Stimulated activated CD4-positive, alpha-beta T cell treated with anti-CD3 and anti-CD28 coated beads, TNF-alpha, amount 100 ng/mL, for 4 hours (primary cell): ENCODE measurements at places on chromosomes 7 and 10.

- DNase-seq: no peak
Measured at GRCh38 chr10:31304291-31304970, 14.6 kb upstream of the ZEB1 start.

GRCh38 chr7:90401989-90402388 lies 1.3 kb upstream of the CLDN12 start:
- DNase-seq: no peak

- DNase-seq: no peak
Measured at GRCh38 chr10:1380088-1380671, 324.0 kb downstream of the WDR37 start.

DNA sequence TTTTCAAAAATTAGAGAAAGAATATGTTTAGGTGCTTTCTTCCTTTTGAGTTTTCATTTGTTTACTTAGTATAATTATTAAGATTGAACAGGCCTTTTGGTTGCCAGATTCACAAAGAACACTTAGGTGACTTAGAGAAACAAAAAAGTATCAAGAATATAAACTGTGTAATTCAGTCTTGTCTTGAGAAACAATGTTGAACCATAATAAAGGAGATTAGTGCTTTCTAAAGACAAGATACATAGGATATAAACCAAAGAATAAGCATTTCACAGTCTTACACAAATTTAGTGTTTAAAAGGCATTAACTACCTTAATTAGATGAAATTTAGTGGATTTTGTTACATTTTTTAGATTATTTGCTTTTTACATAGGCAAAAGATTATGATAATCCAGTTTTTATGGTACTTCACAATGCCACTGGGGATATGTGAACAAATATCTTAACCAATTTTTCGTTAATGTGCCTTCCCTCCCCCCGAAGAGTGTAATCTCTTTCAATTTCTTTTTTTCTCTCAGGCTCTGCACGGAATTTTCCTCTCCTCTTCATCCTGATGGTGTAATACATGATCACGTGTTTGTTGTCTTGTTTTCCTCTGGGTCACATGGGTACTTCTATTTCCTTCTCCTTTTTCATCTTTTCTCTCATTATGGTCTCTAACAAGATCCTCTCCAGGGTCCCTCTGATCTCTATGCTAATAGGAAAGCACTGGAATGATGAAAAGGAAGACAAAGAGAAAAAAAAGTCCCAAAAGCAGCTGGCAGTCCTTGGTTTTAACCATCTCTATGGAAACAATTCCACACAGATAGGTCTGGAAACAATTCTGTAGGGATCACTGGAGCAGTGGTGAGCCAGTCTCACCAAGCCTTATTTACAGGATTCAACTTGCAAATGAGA lies 3.7 kb upstream of the HNRNPH3 start:
- DNase-seq: no peak

DNA sequence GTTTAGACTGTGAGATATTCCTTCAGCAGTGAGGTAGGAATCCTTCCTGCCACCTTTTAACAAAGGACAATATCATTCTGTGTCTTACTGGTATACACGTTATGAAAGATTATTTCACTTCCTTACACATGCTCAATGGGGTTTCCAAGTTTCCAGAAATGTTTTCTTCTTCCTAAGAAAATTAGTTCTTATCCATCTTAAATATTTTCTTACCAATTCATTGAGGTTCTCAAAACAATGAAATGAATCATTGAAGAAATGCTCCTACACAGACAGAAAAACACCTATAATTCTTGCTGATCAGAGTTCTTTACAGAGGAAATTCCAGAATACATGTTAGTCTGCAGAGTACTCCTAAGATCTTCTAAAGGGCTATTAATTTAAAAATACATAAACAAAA lies 51.4 kb upstream of the SEC61G start:
- no peak for DNase-seq

DNA sequence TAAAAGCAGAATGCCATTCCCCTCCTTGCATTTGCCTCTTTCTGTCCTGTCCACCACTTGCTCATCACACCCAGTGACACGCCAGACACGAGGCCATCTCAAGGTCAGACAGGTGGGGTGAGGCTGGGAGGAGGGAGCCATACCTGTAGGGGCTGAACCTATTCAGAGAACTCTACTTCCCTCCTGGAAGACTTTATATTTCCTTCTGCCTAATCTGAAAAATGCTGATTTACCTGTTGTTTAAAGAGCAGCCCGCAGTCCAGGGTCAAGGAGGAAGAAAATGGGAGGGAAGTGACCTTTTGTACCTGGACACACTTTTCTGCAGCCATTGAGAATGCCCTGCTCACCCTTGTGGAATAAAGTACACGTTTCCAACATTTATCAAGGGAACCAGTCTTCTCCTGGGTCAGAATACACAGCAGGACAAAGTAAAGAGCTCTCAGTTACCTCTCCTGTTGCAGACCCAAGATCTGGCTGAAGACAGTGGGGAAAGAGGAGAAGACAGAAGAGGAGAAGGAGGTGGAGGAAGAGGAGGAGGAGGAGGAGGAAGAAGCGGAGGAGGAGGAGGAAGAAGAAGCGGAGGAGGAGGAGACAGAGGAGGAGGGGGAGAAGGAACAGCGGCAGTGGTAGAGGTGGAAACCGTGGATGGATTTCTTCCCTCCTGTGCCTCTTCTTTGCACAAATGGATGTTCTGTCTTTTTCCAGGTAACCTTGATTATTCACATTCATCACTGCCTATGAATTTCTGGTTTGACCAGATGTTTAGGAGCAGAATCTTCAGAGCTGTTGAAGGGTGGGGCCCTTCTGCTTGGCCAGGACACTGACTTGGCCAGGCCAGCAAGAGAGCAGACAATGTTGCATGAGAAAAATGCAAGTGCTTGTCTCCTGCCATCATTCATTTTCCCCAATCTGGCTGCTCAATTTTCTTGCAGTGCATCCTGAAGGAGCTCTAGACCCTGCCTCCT lies 1.2 kb upstream of the BLNK start:
- DNase-seq: no peak
